ENCODE measurements at places on chromosomes 12 and 14.

DNA sequence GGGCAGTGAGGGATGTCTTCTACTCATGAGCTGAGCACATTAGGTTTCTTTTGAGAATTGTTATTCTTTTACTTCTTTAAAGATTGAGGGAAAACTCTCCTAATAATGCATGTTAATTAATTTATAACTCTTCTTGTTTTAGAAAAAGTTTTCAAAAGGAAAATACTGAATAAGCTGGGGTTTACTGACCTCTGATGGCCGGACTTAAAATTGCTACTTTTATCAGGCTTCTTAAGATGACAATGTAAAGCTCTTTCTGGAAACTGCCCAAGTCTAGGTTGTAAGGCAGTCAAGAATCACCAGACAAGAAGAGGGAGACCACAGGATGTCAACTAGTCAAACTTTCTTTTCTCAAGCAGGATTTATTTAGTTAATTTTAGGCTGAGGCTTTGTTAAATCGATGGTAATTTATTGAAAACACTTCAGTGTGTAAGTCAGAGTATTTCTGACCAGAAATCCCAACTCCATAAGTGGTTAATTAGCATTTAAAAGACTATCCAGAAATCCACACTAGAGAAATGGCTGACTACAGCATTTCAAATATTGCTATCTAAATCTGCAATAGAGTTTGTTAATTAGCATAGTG is 82.1 kb downstream of the AVPR1A start:
- peak; percentile 74 for DNase-seq

DNA sequence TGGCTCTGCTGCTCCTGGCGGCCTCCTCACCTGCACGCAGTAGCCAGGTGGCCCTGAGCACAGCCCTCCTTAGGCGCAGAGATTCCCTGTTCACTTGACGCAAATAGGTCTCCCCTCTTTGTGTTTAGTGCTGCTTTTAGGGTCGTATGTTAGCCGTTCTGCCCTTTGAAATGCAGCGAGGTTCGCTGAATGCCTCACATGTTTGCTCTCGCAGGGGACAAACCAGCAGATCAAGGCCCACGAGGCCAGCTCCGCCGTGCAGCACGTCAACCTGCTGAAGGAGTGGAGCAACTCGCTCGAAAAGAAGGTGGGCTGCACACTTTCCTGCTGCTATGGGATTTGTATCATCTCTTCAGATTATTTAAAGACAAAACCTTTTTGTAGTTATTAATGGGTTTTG is 31.4 kb upstream of the AMN start:
- DNase-seq = no peak

DNA sequence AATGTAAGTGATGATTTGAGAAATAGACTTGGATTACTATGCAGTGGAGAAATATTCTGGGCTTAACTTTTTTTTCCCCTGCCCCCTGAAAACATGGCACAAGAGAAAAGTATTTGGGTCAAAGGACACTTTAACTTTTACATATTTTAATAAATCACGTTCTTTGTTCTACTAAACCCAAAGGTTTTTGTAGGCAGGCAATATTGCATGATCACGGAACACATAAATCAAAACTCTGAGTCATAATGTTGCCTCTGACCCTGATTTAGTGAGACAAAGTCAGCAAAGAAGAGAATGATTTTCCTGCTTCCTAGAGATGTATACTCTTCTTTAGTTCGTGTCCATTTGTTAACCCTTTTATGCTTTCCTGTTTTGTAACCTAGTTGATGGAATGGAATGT is 38.0 kb downstream of the ABCD2 start:
- DNase-seq = peak; percentile 3

DNA sequence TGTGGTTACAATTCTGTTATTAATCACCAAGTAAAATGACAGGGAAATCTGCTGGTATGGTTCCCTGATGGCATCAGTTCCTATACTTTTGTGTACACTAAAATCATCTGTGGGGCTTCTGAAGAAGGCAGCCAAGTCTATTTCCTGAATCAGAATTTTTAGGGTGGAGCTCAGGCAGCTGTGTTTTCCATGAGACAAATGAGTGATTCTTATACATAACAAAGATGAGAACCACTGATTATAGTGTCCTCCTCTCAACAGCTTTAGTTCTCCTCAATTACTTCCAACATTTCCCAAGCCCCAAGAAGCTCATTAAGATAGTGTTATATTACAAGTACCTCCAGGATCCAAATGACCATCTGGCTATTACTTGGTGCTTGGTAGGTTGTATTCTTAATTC is 64.5 kb upstream of the USP44 start:
- DNase-seq = no peak

DNA sequence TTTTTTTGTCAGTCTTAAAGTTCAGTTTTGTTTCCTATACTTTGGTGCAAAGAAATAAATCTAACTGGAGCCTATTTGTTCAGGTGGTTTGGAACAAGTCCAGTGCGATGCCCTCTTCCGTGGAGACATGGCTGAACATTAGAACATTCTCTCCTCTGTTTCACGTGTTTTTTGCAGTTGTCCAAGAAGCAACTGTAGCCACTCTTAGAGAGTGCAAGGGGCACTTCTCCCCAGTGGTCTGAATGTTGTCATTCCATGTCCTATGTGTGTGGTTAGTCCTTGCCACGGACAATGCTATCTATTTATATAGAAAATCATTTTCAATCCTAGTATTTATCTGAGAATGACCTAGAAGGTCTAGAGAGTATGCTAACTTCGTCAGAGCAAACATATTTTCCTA is 1232.5 kb upstream of the SEL1L start:
- DNase-seq = no peak

DNA sequence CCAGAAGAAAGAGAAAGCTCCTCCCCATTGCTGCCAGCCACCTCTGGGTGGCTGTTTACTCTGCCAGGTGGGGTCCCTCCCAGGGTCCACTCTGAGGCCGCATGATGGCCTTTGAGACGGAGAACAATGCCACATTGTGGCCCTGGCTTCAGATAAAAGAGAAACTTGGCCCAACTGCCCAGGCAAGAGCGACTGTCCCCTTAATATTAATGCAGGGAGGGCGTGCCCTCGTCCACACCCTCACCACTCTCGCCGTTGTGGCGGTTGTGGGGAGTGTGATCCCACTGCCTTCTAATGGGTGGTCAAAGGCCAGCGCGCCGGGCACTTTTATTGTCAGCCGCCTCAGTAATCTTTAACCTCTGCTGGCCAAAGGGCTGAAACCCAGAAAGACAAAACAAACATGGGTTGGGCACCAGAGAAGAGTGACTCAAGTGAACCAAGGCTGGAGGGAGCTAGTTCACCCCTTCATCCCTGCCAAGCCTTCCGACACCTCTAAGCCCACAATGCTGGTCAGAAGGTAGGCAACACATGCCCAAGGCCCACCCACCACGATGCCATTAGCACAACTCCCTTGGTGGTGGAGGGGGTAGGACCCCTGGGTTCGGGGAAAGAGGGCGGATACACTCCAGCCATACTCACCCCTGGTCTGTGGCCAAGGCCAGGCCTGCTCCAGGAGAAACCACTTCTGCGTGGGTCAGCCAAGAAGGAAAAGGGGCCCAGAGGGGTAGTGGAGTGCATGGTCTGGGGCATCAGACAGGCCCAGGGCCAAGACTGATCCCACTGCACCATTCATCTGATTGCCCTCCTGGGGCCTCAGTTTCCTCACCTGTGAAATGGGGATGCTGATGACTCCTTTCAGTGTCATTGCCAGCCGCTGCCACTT is 44.5 kb upstream of the BCL11B start:
- no peak for DNase-seq

DNA sequence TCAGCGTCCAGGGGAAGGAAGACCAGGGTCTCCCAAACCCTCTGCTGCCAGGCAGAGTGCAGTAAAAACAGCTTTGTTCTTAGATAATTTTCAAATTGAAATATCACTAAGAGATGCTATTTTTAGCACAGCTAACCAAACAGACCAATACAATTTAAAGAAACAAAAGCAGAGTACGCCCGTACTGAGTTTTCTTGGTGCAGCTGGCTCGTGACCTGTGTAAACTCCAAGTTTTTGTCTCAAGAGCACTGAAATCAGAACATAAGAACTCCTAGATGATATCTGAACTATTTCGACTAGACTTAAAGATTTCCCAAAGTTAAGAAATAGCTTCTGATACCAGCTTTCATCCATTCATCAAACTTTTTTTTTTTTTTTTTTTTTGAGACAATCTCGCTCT is 10.3 kb downstream of the ARF3 start:
- DNase-seq = no peak

DNA sequence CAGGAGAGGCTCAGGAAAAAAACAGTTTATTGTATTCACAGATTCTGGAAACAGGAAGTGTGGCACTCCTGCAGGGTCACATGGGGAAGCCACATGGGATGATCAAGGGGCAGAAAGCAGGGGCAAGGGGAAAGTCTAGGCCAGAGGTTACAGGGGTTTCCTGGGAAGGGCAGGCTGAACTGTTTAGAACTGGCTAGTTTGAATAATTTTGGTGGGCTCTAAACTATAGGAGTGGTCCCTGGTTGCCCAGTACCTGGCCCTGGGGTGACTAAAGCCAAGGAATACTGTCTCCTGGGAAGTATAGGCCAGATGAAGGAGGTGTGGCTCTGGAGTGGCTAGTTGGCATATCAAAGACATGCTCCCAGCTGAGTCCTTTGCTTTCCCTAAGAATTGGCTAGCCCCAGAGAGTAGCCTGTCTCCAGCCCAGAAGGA is 169.2 kb downstream of the SLC41A2 start:
- DNase-seq = no peak

DNA sequence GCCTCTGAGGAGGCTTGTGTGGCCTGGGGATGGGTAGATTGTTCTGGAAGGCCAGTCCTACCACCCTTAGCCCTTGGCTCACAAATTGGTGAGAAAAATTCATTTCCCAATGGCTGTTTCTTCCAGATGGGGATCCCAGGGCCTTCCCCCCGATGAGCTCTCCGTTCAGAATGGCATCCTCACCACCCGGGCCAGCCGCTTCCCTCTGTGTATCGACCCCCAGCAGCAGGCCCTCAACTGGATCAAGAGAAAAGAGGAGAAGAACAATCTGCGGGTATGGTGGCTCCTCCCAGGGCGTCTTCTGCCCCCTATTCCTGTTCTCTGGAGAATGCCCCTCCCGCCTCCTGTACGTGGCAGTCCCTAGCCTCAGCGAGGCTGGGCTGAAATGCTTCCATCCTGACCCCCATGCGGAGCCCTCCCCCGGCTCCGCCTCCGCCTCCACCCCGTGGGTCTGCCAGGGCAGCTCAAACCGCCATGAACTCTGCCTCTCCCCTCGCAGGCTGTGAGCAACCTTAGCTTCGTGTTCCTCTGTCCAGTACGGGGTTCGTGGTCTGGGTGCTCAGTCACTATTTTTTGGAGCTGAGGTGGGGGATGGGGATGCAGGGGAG is 57.8 kb downstream of the CCDC92 start:
- DNase-seq = no peak

DNA sequence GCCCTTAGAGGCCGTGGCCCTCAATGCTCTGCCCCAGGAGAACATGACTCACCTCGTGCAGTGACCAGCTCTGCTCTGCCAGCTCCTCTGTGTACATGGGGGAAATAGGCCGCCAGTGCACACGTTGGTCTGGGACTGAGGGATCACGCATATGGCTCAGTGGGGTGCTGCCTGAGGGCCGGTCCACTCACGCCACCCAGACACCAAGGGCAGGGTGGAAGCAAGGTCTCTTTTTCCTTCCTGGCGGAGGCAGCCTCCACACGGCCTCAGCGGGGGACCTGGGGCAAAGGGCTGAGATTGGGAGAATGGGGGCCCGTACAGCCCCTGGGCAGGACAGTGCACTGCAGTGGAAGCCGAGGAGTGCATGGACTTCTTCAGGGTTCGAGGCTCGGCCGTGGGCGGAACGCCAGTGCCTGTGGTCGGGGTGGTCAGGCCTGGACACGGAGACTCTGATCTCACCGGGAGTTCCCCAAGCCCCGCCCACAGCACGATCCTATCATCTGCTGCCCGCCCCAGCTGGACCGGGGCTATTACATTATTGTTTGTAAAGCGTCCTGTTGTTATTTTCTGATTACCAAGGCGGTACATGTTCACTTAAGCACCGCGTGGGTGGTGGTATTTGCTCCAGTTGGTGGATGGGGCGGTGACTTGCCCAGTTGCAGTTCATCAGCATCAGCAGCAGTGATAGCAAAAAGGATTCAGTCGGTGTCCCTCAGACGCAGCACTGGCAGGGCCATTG is 38.8 kb upstream of the TDRD9 start:
- DNase-seq = no peak

- peak; percentile 68 for DNase-seq
Observed at GRCh38 chr14:61641914-61642613, 53.2 kb upstream of the HIF1A start.

DNA sequence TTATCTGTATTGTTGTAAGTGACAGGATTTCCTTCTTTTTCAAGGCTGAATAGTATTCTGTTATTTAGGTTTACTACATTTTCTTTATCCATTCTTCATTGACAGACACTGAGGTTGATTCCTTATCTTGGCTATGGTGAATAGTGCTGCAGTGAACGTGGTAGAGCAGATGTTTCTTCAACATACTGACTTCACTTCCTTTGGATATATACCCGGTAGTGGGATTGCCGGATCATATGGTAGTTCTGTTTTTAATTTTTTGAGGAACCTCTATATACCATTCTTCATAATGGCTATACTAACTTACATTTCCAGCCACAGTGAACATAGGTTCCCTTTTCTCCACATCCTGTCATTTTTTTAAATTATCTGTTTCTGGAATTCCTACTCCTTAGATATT is 21.8 kb downstream of the DERA start:
- no peak for DNase-seq

DNA sequence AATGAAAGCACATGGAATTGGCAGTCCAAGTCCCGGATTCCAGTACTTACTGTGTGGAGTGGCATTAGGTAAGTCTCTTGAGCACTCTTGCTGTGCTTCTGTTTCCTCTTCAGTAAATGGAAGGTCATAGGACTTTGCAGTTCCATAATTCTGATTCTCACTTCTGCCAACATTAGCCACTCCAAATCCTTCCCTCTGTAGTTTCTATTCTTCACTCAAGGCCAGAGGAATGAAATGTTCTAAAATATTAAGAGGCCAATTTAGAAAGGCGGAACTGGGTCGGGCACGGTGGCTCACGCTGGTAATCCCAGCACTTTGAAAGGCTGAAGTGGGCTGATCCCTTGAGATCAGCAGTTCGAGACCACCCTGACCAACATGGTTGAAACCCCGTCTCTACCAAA is 19.8 kb upstream of the SLC5A8 start:
- no peak for DNase-seq

- DNase-seq = peak; percentile 14
Observed at GRCh38 chr12:9925705-9926393, 6.3 kb downstream of the CLEC2A start.

- peak; percentile 48 for DNase-seq
Observed at GRCh38 chr14:72709916-72710611, 183.8 kb downstream of the DPF3 start.

- DNase-seq = no peak
Observed at GRCh38 chr12:132784580-132784979, 22.9 kb upstream of the ANKLE2 start.

GRCh38 chr12:105613887-105614286 is 283.4 kb downstream of the C12orf75 start:
- peak; percentile 3 for DNase-seq

- DNase-seq = no peak
Observed at GRCh38 chr12:92673756-92674155, 29.0 kb upstream of the PLEKHG7 start.

- no peak for DNase-seq
Observed at GRCh38 chr12:32497864-32498263, 98.5 kb downstream of the FGD4 start.

GRCh38 chr14:99119554-99120525 is 152.2 kb downstream of the BCL11B start:
- DNase-seq = no peak
